ENCODE measurements at places on chromosomes 1 and 21. TPM values are rescaled to one million over a fixed set of nuclear protein-coding genes. Genes with fewer than 3 reads are reported as not detected.

GRCh38 chr1:214475331-214475730, 76.1 kb downstream of the PTPN14 start:
- H3K27me3 ChIP-seq = no peaks in the 10 kb centered on the region
- no peak overlapping the region for H3K4me3 ChIP-seq

DNA sequence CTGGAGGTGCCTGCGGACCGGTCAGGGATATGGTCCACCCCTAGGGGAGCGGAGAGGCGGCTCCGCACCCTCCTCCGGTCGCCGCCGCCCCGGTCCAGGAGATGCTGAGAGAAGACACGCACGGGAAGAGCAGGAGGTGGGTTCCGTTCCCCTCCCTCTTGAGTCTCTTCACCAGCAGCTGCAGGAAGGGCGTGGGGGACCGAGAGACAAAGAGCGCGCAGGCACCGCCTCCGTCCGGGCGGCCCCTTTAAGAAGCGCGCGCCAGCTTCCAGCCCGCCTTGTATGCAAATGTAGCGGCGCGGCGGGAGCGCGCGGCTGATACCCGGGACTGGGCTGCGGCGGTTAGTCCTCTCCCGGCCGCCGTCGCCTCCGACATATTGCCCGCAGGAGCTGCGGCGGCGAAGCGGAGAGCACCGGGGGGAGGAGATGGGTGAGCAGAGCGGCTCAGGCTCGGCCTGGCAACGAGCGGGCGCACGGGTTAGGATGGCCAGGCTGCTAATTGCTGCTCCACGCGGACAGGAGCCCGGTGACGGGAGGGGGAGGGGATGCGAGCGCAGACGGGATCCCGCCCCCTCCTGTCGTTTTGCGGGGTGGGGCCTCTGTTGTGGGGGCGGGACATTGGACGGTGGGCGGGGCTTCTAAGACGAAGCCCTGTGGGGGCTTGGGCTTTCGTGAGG, at the start of gene TMEM39B:
Gene TMEM39B, plus strand, starts transcription at position 318 of the 677 bp plus-strand sequence. Its CDS starts 109 bp downstream, at position 427.
- H3K36me3 ChIP-seq = peaks cover 4% of the 10 kb centered on the region
- peaks cover 4% of the 10 kb centered on the region for H3K4me1 ChIP-seq
- H3K27me3 ChIP-seq = no peaks in the 10 kb centered on the region
- H3K4me3 ChIP-seq = peak within 1 kb of the TSS; percentile 73

DNA sequence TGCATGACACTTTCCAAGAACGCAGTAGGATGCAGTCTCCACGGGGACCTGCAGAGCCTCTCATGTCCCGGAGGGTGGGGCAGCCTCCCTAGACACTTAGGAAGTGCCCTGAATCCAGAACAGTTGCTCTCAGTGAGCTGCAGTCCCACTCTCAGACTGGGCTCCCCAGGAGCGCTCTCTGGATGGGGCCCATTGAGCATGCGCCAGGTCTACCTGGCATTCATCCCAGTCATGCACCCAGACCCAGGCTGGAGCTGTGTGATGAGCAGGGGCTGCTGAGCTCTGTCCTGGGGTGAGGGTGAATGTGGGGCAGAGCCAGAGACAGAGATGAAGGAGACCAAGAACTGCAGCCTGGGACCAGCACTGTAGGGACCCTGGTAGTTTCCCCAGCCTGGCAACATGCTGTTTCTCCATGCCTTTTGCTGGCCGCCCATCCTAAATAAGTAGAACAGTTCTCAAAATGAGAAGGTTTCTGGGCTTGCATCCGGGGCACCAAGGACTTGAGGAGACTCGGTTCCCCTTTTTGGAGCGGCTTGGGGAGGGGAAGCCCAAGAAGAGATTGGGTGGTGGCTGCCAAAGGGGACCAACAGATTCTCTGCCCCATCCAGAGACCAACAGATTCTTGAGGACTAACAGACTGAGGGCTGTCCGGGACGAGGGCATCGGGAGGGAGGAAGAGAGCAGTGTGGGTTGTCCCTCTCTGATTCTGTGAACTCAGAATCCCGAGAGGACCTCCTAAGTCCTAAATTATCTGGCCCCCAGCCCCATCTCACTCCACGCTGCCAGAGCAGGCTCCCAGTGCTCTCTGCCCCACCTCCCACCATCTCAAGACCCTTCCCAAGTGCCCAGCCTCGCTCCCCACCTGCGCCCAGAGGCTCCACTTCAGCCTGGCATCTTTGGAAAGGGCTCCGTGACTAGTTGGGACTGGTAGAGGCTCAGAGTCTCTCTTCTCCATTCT, 1.0 kb upstream of the PGLYRP4 start:
- H3K4me1 ChIP-seq = no peaks in the 10 kb centered on the region
- no peaks in the 10 kb centered on the region for H3K36me3 ChIP-seq
- H3K27ac ChIP-seq = no peak overlapping the region
- DNase-seq = no peak

GRCh38 chr1:110633646-110634030, 27.5 kb upstream of the KCNA2 start:
- H3K36me3 ChIP-seq = no peaks in the 10 kb centered on the region
- no peaks in the 10 kb centered on the region for H3K27me3 ChIP-seq
- no peak overlapping the region for H3K27ac ChIP-seq

DNA sequence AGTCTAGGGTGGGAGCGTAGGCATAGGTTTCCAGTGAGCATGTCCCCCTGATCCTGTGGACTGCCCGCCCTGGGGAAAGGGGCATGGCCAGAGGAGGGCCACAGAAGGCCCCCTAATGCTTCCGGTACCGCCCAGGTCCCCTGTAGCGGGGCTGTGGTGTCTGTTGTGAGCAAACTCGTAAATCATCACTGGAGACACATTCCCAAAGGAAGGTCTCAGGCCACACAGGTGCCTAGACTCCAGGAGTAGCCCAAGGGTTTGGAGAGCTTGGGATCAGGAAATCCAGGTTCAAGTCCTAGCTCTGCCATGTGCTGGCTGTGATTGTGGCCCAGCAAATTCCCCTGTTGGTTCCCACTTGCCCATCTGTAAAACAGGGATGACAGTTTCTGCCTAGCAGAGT, 20.2 kb downstream of the NKAIN1 start:
- no peaks in the 10 kb centered on the region for H3K4me1 ChIP-seq
- no peaks in the 10 kb centered on the region for H3K36me3 ChIP-seq
- no peak for DNase-seq
- no peak overlapping the region for H3K4me3 ChIP-seq
- no peak overlapping the region for H3K27ac ChIP-seq
- H3K27me3 ChIP-seq = no peaks in the 10 kb centered on the region

- H3K4me3 ChIP-seq = no peak overlapping the region
- H3K27me3 ChIP-seq = no peaks in the 10 kb centered on the region
- H3K4me1 ChIP-seq = no peaks in the 10 kb centered on the region
- H3K36me3 ChIP-seq = no peaks in the 10 kb centered on the region
- no peak for DNase-seq
- no peak overlapping the region for H3K27ac ChIP-seq
Measured at GRCh38 chr1:246262281-246262680, 244.8 kb downstream of the SMYD3 start.

DNA sequence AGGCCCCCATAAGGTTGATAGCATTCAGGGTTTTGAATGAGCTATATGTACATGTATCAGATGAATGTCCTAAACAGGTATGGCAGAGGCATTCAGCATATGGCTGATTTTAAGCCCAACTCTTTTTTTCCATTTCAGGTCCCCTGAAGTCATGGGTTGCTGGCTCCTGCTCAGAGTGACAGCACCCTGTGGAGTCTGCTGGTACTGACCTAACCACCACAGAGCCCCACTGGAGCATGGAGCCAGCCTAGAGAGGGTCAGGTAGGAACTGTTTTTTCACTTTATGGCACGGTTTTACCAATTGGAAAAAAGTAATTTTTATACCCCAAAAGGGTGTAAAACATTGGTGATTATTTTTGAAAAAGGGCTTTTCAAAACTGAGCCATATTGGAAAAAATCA, 82.5 kb upstream of the MPC2 start:
- H3K4me3 ChIP-seq = no peak overlapping the region
- H3K27ac ChIP-seq = no peak overlapping the region
- DNase-seq = no peak
- no peaks in the 10 kb centered on the region for H3K27me3 ChIP-seq

- peaks cover 7% of the 10 kb centered on the region for H3K4me1 ChIP-seq
- H3K4me3 ChIP-seq = no peak overlapping the region
- H3K27me3 ChIP-seq = no peaks in the 10 kb centered on the region
- peak overlapping the region; percentile 37 for H3K27ac ChIP-seq
- H3K36me3 ChIP-seq = peaks cover 7% of the 10 kb centered on the region
- no peak for DNase-seq
Measured at GRCh38 chr1:109930252-109930993, 19.8 kb downstream of the CSF1 start.

DNA sequence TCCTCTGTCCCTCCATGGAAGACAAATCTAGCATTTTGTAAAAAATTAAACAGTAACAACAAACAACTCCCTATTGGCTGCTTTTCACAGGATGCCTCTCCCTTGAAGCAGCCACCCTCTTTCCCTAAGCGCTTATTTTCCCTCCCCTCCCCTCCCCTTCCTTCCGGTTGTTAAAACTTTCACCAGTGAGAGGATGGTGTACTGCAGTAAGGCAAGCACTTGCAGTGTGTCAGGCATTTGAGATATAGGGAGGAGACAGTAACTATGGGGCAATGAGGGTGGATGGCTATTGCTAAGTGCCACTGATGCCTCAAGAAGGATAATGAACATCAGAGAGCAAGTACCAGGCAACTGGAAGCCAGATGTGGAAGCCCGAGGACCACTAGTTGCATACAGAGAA, 19.1 kb upstream of the KIAA1614 start:
- DNase-seq = no peak
- H3K4me3 ChIP-seq = no peak overlapping the region
- H3K36me3 ChIP-seq = no peaks in the 10 kb centered on the region
- H3K27me3 ChIP-seq = no peaks in the 10 kb centered on the region

- no peaks in the 10 kb centered on the region for H3K27me3 ChIP-seq
- no peaks in the 10 kb centered on the region for H3K36me3 ChIP-seq
- DNase-seq = peak; percentile 70
- H3K27ac ChIP-seq = peak overlapping the region; percentile 91
Measured at GRCh38 chr1:31937300-31938183, 626 bp downstream of the PTP4A2 start.

GRCh38 chr1:77065693-77066342, 153.4 kb downstream of the PIGK start:
- H3K36me3 ChIP-seq = no peaks in the 10 kb centered on the region
- H3K27me3 ChIP-seq = no peaks in the 10 kb centered on the region
- DNase-seq = no peak
- H3K4me1 ChIP-seq = no peaks in the 10 kb centered on the region

DNA sequence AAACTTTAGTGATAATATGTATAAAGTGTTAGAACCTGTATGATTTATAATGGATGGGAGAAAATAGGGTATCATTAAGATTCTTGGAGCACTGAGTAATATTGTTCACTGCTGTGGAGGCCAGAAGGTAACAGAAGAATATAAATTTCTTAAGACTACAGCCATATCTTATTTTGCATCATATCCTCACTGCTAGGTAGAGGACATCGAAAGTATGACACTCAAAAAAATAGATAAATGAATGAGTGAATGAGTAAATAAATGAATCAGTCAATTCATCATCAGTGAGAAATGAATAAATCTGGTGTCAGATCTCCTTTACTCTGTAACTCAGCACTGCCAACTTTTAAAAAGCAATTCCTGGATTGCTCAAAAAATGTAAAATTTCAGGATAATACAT, 33.2 kb downstream of the RGS13 start:
- H3K36me3 ChIP-seq = no peaks in the 10 kb centered on the region
- H3K27me3 ChIP-seq = no peaks in the 10 kb centered on the region
- H3K4me1 ChIP-seq = no peaks in the 10 kb centered on the region
- DNase-seq = no peak
- H3K27ac ChIP-seq = no peak overlapping the region
- H3K4me3 ChIP-seq = no peak overlapping the region

- H3K27me3 ChIP-seq = no peaks in the 10 kb centered on the region
- DNase-seq = no peak
- no peaks in the 10 kb centered on the region for H3K36me3 ChIP-seq
- H3K27ac ChIP-seq = no peak overlapping the region
Measured at GRCh38 chr1:181685211-181685610, 201.9 kb downstream of the CACNA1E start.

- no peak overlapping the region for H3K27ac ChIP-seq
- H3K36me3 ChIP-seq = no peaks in the 10 kb centered on the region
- H3K4me3 ChIP-seq = no peak overlapping the region
- H3K4me1 ChIP-seq = no peaks in the 10 kb centered on the region
- no peak for DNase-seq
Measured at GRCh38 chr21:32035617-32036016, 162.8 kb downstream of the HUNK start.

The NECTIN4 gene
- total RNA-seq = 18.6 TPM

The C8A gene
- total RNA-seq = not detected

The PIK3R3 gene
- 26.5 TPM for total RNA-seq

The LMOD1 gene
- 112 TPM for total RNA-seq

The ESRRG gene
- total RNA-seq = 4.1 TPM

The TSPAN2 gene
- 6.9 TPM for total RNA-seq
